ENCODE measurements at places on chromosomes 11 and 22.

GRCh38 chr11:131653260-131653659, 282.8 kb downstream of the NTM start:
- no peak for DNase-seq

- DNase-seq: peak; percentile 41
Measured at GRCh38 chr11:32884770-32885384, 7.7 kb upstream of the QSER1 start.

DNA sequence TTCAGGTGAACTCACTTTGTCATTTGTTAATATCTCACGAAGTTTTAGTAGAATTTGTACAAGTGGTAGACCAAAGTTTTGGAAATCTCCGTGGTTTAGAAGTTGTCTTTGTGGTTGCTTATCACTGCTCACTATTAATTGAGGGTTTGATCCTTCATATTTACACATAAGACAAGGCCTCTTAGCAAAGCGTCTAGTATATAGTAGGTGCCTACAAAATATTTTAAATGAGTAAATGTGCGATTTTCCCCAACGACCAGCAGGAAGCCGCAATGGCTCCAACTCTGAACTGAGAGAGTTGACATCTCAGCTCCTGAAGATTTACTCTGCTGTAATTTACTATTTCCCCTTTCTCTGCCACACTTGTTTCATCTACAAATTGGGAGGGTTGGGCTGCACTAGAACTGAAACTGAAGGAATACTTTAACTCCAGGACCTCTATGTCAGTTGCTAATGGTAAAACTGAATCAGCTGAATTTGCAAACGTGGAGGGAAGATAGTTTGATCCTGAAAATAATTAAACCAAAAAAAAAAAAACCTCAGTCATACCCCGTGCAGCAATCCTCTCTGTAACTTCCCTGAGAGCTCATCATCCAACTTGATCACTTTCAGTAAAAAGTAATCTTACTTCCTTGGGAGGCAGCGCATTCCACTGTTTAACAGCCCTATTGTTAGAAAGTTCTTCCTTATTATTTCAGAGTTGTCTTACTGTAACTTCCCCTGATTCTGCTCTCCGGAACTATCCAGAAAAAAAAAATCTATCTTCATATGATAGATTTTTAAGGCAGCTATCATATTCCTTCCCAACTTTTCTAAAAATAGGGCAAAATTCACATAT, 1.3 kb upstream of the SBF2 start:
- DNase-seq: no peak

DNA sequence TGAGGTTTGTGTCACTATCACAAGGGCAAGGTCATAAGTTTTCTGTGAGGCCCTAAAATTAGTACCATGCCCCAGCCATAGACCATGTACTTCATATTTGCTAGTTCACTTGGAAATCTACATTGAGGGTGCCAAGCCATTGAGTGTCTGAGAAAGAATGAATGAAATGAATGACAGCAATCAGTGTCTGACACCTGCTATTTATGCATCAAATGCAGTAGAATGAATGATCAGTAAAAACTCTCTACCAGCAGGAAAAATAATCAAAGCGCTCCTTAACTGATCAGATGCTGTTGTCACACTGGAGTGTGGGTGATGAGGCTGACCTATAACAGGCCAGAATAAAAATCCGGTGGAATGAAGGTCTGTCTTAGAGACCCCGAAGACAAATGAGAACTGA, 467.9 kb upstream of the B3GAT1 start:
- DNase-seq: no peak

- no peak for DNase-seq
Measured at GRCh38 chr11:117219001-117219400, 12.9 kb downstream of the PCSK7 start.

- DNase-seq: no peak
Measured at GRCh38 chr22:50032109-50032871, 19.7 kb upstream of the IL17REL start.

- DNase-seq: no peak
Measured at GRCh38 chr22:47188261-47189055, 426.0 kb downstream of the TBC1D22A start.

DNA sequence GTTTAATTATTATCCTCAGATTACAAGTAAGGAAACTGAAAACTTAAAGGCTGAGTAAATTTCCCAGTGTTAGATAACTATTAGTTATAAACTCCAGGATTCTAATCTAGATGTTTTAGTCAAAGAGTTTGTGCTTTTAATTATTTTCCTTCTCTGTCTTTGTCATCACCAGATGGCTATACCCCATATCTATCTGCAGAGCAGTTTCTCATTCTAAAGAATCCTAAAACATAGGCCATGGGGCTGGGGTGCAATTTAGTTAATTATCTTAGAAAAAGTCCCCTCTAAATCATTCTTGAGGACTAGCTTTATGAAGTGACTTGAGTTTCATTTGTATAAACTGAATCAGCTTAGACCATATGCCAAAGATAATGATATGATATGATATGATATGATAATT, 556.3 kb upstream of the ANO5 start:
- no peak for DNase-seq

DNA sequence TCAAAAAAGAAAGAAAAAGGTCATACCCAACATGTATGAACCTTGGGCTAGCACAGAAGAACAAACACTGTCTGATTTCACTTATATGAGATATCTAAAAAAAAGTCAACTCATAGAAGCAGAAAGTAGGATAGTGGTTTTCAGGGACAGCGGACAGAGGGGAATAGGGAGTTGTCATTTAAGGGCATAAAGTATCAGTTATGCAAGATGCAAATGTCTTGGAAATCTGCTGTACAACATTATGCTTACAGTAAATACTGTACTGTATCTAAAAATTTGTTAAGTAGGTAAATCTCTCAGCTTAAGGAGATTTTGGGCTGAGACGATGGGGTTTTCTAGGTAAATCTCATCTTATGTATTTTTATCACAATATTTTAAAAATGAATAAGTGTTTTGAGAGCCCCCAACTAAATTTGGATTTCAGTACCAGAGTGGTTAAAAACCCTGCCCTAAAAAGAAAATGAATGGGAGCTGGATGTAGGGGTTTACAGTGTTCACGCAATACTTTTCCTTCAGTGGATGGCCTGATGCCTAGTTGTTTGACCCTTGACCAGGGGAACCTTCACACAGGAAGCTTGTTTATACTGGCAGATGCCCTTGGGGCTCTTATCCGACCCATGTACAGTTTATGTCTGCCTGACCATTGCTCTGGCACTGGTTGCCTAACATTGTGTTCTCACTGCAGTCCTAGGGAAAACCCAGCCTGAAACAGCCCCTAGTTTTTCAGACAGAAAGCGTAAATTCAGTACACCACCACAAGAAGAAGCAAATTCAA, 34.8 kb downstream of the SLC22A9 start:
- no peak for DNase-seq

- DNase-seq: no peak
Measured at GRCh38 chr11:57646194-57646798, 3.4 kb downstream of the YPEL4 start.

DNA sequence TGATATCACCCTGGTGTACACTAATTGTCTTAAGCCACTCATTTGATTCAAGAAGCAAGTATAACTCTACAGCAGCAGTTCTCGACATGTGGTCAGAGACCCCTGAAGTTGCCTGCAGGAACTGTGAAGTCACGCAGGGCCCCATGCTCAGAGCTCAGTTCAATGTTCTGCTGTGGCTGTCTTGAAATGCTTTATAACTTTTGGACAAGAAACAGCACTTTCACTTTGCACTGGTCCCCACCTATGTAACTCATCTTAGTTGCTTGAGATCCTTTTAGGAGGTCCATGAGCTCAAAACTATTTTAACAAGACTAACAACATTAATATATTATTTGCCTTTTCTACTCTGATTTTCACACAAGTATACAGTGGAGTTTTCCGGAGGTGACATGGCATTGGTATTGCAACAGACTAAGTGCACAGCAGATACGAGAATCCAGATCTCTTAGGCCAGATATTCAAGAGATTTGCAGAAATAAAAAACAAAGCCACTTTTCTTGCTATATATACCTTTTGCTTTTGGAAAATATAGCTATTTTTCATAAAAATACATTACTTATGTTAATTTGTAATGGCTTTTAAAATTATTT, 64.8 kb downstream of the PRR5L start:
- DNase-seq: peak; percentile 17

DNA sequence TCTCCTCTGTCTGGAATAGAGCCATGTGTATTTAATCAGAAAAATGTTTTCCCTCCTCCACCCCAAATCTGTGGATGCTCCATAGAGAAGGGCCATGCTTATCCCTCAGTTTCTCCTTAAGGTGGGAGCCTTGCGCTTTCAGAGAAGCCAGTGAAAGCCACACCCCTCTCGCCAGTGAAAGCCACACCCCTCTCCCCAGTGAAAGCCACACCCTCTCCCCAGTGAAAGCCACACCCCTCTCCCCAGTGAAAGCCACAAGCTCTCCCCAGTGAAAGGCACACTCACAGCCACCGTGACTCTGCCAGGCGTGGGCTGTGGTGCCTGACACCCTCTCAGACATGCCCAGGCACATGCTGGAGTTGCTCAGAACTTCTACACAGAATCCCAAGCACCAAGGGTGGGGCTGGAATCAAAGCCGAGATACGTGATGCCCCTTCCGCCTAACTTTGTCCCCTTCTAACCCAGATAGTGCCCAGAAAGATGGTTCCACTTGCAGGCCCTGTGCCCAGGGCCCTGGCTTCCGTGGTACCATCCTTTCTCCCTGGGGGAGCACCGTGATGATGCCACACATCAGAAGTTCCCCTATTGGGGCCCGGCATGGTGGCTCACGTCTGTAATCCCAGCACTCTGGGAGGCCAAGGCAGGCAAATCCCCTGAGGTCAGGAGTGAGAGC, 16.5 kb upstream of the PRR5 start:
- peak; percentile 23 for DNase-seq

DNA sequence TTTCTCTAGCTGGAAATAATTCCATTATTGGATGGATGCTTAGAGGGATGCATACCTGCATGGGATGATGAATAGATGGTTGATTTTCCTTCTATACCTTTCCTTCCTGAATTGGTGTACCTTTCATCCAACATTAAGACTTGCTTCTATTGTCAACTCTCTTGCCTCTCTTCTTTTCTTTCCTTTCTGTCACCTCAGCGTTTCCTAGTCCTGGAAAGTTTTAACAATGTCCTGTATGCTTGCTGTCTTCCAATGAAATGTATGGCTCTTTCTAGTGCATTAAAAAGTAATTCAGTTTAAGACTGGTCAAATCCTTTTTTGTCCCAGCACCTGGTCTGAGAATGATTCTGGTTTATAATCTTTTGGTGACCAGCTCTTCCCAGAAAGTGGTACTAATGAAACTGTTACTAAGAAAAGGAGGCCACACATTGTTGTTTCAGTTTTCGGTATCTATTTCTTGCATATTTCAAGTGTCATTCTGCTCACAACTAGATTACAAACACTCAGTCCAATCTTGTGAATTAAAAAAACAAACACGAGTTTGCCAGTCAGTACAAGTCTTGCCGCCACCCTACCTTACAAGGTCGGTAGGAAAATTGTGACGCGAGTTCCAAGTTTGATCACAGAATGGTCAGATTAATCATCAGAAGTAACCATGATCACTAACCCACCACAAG, 8.0 kb downstream of the POU2AF1 start:
- no peak for DNase-seq

DNA sequence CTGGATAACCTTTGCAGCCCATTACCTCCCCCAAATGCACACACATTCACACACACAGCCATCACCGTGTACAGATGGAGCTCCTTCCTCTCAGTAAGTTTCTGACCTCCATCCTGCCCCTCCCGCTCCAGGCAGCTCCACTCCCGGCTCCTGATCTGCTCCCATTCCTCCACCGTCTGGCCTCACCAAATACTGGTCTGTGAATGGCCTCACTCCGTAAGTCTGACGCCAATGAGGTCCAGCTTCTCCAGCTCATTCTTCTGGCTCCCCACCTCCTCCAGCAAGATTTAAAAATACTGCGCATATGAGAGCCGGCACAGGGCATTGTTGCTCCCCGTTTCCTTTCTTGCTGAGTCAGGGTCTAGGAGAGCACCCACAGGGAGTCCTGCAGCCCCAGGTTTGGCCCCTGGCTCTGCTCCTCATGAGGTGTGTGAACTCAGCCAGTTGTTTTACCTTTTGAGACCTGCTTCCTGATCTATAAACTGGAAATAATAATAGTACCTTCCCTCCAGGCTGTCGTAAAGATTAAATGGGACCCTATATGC, 14.0 kb upstream of the TUB start:
- no peak for DNase-seq

DNA sequence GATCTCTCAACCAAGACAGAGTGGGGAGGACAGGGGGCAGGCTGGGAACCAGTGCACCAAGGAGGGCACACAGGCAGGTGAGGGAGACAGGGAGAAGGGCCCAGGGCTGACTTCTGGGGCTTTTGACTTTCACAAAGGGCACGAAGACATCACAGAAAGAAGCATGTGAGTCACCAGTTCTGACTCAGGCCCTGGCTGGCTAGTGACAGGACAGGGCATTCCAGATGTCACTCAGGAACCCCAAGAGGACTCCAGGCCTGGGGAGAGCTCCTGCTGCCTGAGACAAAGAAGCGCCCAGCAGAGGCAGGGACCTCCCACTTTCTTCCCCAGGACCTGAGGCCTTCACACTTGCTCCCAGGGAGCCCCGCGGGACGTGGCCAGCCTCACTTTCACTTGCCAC, 497.2 kb downstream of the BUD13 start:
- DNase-seq: peak; percentile 4

DNA sequence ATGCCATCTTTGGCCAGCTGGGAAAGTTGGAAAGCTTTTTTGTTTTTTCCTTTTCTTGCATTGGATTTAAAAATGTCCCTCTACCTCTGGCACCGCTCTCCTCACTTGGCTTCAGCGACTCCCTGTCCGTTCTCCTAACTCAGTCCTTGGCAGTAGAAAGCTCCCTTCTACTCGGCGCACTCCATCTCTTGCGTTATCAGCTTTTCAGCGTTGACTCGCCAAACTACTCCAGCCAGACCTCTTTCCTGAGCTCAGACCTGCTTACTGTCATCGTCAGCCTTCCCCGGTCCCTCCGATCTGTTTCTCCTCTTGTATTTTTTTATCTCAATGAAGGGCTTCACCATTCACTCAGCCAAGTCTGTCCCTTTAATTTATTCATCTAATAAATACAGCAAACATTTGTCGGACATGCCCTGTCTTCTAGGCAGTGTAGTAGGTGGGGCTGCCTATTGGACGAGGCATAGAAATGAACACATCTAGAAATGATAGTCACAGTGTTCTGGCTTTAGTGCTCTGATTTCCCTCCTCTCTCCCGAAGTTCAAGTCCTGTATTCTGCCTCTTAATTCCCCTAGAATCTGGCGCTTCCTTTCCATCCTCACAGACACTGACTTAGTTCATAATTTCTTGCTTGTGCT, 839 bp downstream of the CEP164 start:
- peak; percentile 58 for DNase-seq

GRCh38 chr11:93199616-93200015, 1.8 kb upstream of the SLC36A4 start:
- no peak for DNase-seq

DNA sequence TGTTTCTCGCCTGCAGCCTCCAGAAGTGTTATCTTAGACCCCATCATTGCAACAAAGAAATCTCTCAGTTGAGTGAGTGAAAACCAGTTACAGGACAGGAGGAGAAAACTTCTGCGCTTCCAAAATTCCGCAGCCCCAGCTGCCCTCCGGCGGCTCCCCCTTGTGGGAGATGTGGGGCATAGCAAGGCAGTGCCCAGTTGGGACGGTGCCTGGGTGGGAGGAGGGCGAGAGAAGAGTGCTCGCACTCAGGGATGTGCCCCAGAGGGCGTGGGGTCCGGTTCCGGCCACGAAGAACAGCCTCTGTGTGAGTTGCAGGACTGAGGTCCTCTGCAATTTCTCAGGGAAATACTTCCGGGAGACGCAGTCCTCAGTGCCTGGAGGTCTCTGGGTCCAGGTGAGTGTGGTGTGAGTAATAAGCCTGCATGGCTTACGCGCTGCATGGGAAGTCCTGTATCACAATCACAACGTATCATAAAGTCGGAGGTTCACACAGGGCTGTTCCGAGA, 87.0 kb upstream of the BLID start:
- DNase-seq: peak; percentile 82

Data from cardiac fibroblast (primary cell).